ENCODE measurements at places on chromosomes 11 and 22.
A peak's percentile ranks its signal among the peaks of the same experiment; 100 is the strongest.

GRCh38 chr11:63610604-63611394 lies 3.4 kb downstream of the PLAAT3 start:
- no peak for DNase-seq

- DNase-seq, result no peak
These were observed 25.4 kb downstream of the SAAL1 start for GRCh38 chr11:18080451-18080850.

DNA sequence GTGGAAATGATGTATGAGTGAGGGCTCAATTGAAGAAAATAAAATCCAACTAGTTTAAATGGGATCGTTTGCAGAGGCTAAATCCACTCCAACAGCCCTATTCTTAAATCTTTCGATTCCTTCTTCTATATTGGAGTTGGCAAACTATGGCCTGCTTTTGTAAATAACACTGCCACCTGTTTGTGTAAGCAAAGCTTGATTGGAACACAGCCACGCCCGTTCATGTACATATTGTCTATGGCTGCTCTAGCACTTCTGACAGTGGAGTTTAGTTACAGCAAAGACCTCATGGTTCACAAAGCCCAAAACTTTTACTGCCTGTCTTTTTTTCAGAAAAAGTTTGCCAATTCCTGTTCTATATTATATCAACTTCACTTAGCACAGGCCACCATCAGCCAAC lies 40.6 kb upstream of the RCN1 start:
- no peak for DNase-seq

DNA sequence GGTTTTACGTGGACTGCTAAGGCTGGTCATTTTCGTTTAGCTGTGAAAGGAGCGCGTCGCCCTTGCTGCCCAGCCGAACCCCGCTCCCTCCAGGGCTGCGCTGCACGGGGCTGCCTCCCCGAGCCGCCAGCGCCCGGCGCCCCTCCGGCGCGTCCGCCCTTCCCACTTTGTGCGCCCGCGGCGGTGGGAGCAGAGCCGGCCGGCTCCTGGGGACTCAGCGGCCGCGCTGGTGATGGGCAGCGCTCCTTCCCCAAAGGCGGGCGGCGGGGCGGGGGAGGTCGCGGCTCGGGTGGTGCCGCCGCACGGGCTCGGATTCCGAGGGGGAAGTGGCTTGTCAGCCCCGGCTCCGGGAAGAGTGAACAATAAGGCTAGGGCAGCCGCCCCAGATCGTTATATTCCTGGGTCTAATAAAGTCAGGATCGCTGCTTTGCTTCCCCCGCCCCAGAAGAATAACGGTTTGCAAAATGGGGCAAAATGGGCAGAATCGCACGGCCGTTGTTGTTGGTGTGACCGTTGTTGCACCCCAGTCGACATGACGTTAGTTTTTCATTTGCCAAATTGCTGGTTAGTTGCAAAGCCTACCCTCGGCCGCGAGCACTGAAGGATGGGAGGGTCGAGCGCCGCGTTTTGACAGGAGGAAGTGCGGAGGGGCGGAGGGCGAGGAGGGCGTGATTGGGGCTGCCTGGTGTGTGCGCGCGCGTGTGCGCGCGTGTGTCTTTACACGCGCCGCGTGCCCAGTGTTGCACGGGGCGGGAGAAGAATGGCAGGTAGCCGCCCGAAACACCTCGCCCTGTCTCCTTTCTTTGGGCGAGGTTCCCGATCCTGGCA lies 745 bp downstream of the NCAM1 start:
- no peak for DNase-seq

DNA sequence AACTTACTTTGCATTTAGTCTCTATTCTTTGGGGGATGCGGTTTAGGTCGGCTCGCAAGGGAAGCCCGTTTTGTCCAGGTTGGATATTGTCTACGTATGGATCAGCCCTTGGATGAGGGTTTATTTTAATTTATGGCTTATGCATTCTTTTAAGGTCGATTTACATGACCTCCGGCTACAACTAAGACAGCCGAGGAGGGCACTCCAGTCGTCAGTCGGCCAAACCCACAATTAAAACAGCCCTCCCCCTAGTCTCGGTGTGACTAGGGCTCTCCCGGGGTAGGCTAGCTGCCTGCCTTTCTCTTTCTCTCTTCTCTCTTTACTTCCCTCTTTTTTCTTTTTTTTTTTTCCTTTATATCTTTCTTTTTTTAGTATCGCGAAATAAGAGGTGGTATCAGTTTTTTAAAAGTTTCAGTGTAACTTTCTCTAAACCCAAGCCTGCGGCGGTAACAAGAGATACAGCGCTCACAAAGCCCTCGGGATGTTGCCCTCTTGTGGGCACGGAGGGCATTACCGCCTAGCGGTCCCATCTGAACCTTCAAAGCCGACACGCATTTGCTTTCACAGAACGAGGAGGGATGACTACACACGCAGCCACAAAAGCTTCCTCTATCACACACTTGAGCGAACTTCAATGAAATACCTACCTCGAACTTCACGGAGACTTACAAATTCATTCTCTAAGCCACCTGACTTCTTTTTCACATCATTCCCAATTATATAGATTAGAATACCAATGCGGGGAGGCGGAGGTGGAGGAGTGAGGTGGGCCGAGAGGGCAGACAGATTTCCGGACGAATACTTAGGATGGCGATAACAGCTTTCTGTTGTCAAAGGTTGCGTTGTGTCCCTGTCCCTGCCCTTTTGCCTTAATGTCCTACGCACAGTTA lies 132.3 kb upstream of the C11orf58 start:
- DNase-seq, result peak; percentile 93

DNA sequence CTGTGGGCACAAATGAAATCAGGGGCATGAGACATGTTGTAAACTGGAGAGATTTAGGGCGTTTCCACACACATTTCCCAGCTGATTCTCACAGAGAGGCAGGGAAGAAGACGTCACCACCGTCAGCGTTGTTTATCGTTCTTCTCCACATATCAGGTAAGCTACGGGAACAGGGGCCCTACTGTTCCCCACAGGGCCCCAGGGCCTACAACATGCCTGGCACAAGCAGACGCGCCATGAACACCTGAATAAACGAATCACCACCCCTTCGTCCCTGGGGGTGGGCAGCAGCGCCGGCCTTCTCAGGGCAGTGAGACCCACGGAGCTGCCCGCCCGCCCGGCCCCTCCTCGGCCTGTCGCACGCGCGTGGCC lies 342 bp downstream of the EFCAB6 start:
- DNase-seq, result peak; percentile 64

DNA sequence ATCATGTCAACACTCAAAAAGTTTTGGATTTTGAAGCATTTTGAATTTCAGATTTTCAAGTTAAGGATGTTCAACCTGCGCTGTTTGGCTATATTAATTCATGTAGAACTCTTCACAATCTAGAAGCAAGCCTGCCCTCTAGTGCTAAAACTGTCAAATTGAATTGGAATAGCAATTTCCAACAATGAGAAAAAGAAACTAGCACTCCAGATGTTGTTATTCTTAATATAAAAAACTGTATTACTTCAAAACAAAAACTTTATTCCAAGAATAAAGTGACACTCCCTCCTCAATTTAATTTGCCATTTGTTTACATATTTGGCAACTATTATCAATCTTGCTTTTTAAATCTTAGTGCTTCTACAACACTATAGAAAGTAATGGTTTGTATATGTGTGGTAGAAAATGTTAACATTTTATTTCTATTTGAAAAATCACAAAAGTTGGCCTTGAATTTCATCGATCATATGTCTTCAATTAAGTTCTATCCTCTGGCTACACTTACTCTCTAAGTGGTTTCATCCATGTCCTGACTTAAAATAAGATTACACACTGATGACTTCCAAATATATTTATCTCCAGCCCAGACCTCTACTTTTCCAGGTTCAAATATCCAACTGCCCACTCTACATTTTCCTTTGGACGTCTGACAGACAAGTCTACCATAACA lies 36.6 kb downstream of the DCUN1D5 start:
- DNase-seq, result peak; percentile 74

GRCh38 chr11:128022007-128022368 lies 565.4 kb downstream of the ETS1 start:
- no peak for DNase-seq

GRCh38 chr22:28008056-28008455 lies 89.0 kb upstream of the PITPNB start:
- no peak for DNase-seq

DNA sequence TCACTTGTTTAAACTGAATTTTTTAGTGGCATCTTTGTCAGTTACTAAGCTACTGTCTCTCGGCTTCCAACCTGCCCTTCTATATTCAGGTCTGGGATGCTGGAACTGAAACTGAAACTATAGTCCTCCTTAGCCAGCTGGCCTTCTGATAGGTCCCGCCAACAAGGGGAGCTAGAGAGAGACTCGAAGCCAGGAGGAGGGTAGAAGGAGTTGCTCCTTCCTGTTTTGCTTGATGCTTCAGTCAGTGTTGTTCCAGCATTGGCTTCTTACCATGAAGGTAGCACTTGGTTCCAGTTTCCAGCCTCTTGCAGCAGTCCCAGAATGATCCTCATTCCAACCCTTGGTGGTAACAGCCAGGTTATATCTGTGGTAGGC lies 32.9 kb upstream of the HORMAD2 start:
- peak; percentile 61 for DNase-seq

DNA sequence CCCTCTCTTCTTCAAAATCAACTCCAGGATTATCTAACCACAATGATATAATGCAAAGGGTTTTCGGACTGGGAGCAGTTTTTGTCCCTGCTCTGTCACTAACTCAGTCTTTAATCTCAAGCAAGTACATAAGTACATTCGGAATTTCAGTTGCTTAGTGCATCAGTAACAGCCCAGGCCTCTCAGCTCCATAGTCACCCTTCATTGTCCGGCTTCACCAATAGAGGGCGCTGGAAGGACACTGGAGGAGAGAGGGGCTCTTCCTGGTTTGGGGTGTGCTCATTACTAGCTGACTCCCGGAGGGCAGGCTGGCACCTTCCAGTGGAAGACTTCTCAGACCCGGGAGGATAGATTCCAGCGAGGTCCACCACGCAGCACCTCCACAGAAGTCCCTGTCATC lies 90.4 kb upstream of the PDGFD start:
- DNase-seq, result peak; percentile 68

DNA sequence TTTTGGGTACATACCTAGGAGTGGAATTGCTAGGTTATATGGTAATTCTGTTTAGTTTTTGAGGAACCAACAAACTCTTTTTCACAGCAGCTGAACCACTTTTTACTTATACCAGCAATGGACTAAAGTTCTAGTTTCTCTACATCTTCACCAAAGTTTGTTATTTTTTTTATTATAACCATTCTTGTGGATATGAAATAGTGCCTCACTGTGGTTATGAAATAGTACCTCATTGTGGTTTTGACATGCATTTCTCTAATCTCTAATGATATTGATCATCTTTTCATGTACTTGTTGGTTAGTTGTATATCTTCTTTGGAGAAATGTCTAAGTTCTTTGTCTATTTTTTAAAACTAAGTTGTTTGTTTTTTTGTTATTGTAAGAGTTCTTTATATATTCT lies 27.2 kb downstream of the STIM1 start:
- peak; percentile 65 for DNase-seq

- DNase-seq, result no peak
These were observed 17.0 kb downstream of the COA4 start for GRCh38 chr11:73859671-73860070.

DNA sequence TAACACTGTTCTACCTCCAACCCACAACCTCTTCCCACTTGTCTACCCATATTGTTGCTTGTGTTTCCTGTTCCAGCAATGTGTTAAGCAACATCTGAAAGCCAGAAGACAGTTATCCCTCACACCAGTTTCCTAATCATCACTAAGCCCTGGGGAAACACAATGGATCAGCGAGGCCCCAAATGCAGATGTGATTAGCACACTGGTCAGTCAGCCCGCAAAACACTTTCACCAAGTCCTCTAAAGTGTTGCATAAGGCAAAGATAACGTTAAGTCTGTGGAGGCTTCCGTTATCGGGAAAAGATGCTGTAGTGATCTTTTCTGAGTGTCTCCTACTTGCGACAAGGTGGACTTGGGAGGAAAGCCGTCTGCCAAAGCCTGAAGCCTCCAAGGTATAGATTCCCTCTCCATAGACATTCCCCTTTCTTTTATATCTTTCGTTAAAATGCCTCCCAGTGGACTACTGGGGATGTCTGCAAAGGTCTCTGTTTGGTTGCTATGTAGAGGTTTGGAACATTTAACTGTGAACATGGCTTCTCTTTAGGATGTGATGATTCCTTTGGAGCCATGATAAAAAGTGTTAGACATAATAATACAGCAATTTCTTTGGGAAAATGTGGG lies at the start of gene MS4A3:
Gene MS4A3, plus strand, starts transcription at position 317 of the 621 bp plus-strand sequence. CDS start 4,496 bp downstream, outside the sequence.
- peak; percentile 74 for DNase-seq

DNA sequence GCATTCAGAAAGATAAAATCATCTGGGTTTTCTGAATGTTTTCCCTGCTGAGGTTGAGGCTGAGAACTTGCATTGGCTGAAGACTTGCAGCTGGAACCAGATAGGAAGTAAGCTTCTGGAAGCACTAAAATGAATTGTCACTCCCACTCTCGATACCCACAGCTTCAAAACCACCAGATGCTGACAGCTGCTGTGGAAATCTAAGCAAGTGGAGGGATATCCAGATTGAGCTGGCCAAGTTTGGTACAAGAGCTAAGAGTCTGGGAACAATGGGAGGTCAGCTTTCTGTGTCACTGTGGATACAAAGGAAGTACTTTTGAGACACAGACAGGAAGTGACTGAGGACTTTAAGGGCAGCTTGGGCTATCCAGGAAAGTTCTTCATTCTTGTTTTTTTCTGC lies 51.3 kb upstream of the CD44 start:
- DNase-seq, result no peak

- peak; percentile 56 for DNase-seq
These were observed 103.8 kb downstream of the STIM1 start for GRCh38 chr11:3959015-3959902.

- DNase-seq, result no peak
These were observed 193.0 kb downstream of the MAML2 start for GRCh38 chr11:96149743-96150555.

- DNase-seq, result peak; percentile 62
These were observed at the start of gene PHLDB1 for GRCh38 chr11:118607401-118608359. Gene PHLDB1 (plus strand): TSS chr11:118607615. CDS start chr11:118613837, 6,222 bp downstream.

DNA sequence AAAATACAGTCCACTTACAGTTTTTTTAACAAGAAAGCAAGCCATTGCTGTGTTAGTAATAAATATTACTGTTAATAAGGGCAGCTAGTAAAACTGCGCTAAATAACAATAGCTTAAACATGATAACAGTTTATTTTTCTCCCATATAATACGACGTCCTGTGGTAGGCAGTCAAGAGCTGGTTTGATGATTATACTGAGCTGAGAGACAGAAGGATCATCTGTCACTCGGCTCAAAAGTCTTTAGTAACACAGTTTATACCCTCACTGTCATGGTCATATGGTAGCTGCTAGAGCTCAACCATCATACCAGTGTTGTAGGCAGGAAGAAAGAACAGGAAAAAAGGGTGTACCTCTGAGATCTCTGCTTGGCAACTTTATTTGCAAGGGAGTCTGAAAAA lies 29.1 kb upstream of the ANGPTL5 start:
- DNase-seq, result no peak

DNA sequence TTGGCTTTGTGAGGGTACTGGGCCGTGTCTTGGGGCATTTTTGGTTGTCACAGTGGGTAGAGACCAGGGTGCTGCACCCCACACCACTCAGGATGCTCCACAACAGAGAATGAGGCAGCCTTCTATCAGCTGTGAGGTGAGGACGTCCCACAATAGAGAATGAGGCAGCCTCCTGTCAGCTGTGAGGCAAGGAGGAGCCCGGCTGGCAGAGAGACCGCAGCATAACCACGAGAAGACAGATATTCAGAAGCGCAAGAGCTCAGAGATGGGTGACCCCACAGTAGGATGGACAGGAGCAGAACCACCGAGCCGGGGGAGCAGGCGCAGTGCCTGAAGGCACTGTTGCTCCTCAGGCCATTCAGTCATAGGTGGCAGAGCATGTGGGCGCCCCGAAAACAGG lies 47.6 kb downstream of the AP2A2 start:
- DNase-seq, result no peak

Measured in hematopoietic multipotent progenitor cell treated with erythropoietin and hydrocortisone succinate and interleukin-3 and kit ligand, for 6 days (in vitro differentiated cells).